ENCODE measurements at places on chromosomes 3 and 15. TPM values are rescaled to one million over a fixed set of nuclear protein-coding genes. Genes with fewer than 3 reads are reported as not detected.

The TERC gene
- total RNA-seq: 21.7 TPM

The SAMD7 gene
- total RNA-seq: not detected

The CCDC39 gene
- not detected for total RNA-seq

The NTRK3 gene
- total RNA-seq: not detected

DNA sequence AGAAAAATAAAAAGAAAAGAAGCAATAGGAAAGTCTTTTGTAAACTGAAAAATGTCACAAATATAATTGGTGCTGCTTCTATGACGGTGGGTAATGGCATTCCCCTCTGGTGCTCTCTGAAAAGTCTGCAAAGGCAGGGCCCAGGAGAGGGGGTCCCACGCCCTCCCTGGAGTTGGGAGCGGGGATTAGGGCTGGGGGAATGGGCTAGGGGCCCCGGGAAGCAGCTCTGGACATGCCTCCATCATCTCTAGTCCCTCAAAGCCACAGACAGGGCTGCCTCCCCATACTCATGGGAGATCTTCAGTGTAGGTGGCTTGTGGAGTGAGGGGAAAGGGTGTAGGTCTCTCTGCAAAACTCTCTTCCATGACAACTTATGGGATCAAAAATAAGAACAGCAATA, 7.8 kb upstream of the RHCG start:
- H3K27ac ChIP-seq: no peak overlapping the region
- H3K4me1 ChIP-seq: no peaks in the 10 kb centered on the region
- no peak for DNase-seq
- H3K36me3 ChIP-seq: no peaks in the 10 kb centered on the region
- peaks cover 23% of the 10 kb centered on the region for H3K27me3 ChIP-seq

DNA sequence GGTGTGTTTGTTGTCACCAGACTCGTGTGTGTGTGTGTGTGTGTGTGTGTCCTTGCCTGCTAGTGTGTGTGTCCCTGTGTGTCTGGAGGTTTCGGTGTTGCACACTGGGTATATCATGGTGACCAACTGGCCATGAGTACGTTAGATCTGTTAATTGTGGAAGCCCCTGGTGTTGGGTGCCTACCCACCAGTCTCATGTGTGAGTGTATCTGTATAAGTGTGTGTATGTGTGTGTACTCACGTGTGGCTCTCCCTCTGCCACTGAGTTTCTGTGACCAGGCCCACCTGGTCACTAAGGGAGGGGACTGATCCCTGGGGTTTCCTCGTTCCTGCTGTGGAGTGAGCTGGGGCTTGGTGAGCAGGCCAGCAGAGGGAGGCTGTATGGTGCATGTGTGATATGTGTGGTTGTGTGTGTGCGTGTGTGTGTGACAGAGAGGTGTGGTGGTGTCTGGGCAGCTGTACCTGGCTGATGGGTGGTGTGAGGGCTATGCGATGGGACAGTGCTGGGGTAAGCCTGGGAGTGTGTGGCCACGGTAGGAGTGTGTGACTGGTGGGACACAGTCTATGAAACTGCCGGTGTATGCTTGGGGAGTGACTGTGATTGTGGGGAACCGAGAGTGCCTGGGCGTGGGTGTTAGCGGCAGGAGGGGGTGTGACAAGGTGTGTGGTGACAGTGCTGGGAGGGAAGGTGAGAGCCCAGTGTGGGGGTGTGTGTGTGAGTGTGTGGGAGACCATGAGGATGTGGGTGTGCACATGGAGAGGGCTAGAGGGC, 1.8 kb downstream of the PRKCD start:
- H3K27ac ChIP-seq: peak overlapping the region; percentile 77
- H3K36me3 ChIP-seq: no peaks in the 10 kb centered on the region
- peak overlapping the region; percentile 79 for H3K4me3 ChIP-seq
- H3K27me3 ChIP-seq: peaks cover 3% of the 10 kb centered on the region
- peak; percentile 57 for DNase-seq
- H3K4me1 ChIP-seq: peaks cover 22% of the 10 kb centered on the region

GRCh38 chr3:632571-633170, 436.1 kb downstream of the CHL1 start:
- no peak overlapping the region for H3K27ac ChIP-seq
- peak; percentile 59 for DNase-seq
- no peaks in the 10 kb centered on the region for H3K4me1 ChIP-seq
- no peaks in the 10 kb centered on the region for H3K27me3 ChIP-seq
- no peaks in the 10 kb centered on the region for H3K36me3 ChIP-seq

- no peaks in the 10 kb centered on the region for H3K27me3 ChIP-seq
- peaks cover 65% of the 10 kb centered on the region for H3K4me1 ChIP-seq
- no peak for DNase-seq
- H3K27ac ChIP-seq: peak overlapping the region; percentile 39
- peaks cover 68% of the 10 kb centered on the region for H3K36me3 ChIP-seq
These were observed 151.4 kb downstream of the KLF13 start for GRCh38 chr15:31477851-31478701.

DNA sequence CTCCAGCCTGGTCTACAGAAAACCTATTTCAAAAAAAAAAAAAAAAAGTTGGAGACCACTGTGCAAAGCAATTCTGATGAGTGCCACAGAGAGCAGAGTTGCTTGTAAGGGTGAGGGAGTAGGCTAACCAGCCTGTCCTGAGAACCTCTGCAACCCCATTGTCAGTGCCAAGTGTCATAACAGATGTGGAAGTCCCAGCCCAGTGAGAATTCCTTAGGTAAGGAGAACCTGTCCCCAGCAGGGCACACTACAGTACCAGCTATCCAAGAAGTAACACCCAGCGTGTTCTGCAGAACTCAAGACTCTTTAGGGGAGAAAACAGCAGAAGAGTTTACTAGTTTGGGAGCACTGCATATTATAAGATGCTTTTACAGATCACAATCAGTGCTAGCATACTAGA, 156.3 kb downstream of the LIPC start:
- no peak overlapping the region for H3K27ac ChIP-seq
- H3K27me3 ChIP-seq: peaks cover 6% of the 10 kb centered on the region
- no peak for DNase-seq

- H3K27ac ChIP-seq: no peak overlapping the region
- peaks cover 35% of the 10 kb centered on the region for H3K4me1 ChIP-seq
- no peaks in the 10 kb centered on the region for H3K27me3 ChIP-seq
- no peaks in the 10 kb centered on the region for H3K36me3 ChIP-seq
- DNase-seq: no peak
These were observed 59.6 kb downstream of the ZBTB20 start for GRCh38 chr3:115087512-115087911.

Measured in activated CD8-positive, alpha-beta T cell treated with anti-CD3 and anti-CD28 coated beads for 36 hours (primary cell).